ENCODE measurements at places on chromosomes 6 and 20. TPM values are rescaled to one million over a fixed set of nuclear protein-coding genes. Genes with fewer than 3 reads are reported as not detected.

AGER gene
- 22.6 TPM for total RNA-seq

- H3K27me3 ChIP-seq: no peaks in the 10 kb centered on the region
- no peaks in the 10 kb centered on the region for H3K36me3 ChIP-seq
- no peak overlapping the region for H3K27ac ChIP-seq
- no peak overlapping the region for H3K4me3 ChIP-seq
- H3K4me1 ChIP-seq: no peaks in the 10 kb centered on the region
- no peak for DNase-seq
These were observed 1060.3 kb upstream of the CITED2 start for GRCh38 chr6:140434761-140435160.

GRCh38 chr20:51375561-51375960 lies 167.0 kb downstream of the NFATC2 start:
- DNase-seq: no peak
- no peak overlapping the region for H3K27ac ChIP-seq
- H3K4me3 ChIP-seq: no peak overlapping the region
- no peaks in the 10 kb centered on the region for H3K27me3 ChIP-seq
- peaks cover 8% of the 10 kb centered on the region for H3K4me1 ChIP-seq
- no peaks in the 10 kb centered on the region for H3K36me3 ChIP-seq

DNA sequence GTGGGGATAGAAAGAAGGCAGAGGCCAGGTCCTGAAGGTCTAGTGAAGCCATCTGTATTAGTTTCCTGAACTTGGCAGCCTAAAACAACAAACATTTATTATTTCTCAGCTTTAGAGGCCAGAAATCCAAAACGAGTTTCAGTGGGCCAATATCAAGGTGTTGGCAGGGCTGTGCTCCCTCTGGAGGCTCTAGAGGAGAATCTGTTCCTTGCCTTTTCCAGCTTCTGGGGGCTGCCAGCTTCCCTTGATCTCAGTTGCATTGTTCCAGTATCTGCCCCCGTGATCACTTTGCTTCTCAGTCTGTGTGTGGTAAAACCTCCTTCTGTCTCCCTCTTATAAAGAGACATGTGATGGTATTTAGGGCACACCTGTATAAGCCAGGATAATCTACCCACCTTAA lies 82.4 kb downstream of the MAFB start:
- no peaks in the 10 kb centered on the region for H3K36me3 ChIP-seq
- no peaks in the 10 kb centered on the region for H3K4me1 ChIP-seq
- H3K27me3 ChIP-seq: peaks cover 29% of the 10 kb centered on the region
- H3K27ac ChIP-seq: no peak overlapping the region
- DNase-seq: no peak
- H3K4me3 ChIP-seq: no peak overlapping the region

GRCh38 chr6:46867411-46867810 lies 54.3 kb downstream of the ADGRF5 start:
- H3K36me3 ChIP-seq: no peaks in the 10 kb centered on the region
- DNase-seq: no peak
- no peak overlapping the region for H3K4me3 ChIP-seq
- no peak overlapping the region for H3K27ac ChIP-seq

Measured in HCT116 (cell line).